ENCODE measurements at places on chromosomes 1 and 21.

DNA sequence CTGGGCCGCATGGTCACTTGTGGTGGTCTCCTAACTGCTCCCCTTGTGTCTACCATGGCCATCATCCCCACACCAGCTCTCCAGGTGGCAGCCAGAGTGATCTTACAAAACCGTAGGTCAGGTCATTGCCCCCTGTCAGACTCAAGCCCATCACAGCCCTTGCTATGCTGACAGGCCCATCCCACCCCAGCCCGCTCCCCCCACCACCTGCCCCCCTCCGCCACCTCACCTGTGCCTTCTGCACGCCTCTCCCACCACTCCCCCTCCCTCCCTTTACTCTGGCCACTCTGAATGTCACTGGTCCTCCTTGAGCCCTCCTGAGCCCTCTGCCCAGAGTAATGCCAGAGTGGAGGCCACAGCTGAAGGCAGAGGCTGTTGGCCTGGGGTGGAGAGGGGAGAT, 28.5 kb downstream of the TEX35 start:
- no peak for DNase-seq

DNA sequence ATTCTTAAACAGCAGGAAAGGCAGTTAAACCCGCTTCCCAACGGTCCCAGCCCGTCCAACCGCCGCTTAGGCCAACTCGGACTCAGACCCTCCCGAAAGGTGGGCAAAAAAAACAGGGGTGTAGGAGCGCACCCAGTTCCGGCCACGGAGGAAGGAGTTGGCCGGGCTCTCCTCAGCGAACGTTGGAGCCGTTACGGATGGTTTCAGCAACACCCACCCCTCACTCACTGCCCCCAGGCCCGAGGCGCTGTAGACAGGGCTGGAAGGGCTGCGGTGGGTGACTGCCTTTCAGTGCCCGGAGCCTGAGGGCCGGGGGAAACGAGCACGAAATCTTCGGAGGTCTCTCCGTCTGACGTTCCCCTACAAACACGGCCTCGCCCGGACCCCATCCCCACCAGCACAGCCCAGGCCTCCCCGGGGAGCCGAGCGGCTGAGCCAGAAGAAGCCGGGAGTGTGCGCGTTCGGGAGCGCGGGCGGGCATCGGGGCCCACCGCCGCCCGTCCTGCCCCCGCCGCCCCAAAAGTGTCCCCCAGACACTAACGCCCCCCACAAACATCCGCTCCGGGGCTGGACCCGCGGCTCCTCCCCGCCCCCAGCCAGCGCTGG, 1.3 kb downstream of the KDM5B start:
- DNase-seq: no peak

DNA sequence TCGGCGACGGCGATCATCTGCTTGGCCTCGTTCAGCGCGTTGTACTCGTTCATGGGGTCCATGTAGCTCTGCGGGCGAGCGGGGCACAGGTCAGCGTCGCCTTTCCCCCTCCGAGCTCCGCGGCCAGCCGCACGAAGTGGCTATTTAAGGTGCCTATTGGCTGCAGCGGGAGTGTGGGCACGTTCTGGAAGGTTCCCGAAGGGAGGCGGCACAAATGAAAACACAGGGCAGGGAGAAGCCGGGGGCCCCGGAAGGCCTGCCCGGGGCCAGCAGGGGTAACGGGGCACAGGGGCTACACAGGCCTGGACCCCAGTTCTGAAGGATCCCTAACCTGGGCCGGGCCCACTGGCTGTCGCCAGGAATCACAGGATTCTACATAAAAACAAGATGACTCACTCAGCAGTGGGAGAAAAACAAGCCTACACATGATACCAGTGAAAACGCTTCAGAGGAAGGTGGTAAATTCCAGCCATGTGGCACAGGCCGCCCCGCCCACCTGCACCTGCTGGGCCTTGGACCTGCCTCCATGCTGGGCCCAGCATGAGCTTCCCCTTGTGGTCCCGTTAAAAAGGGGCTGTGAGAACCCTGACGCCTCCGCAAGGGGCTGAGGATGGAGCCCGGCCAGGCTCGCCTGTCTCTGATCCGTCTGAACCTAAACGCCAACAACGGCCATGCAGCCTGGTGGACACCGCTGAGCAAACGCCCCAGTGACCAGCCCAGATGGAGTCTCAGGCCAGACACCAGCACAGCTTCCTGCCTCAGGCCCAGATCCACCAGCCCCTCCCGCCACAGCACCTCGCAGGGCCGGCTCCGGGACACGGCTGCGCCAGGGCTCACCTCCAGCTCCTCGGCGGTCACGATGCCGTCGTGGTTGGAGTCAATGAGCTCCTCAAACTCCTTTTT, 3.9 kb upstream of the TNFRSF4 start:
- no peak for DNase-seq

GRCh38 chr1:3906672-3907020, 6.6 kb upstream of the C1orf174 start:
- no peak for DNase-seq

GRCh38 chr1:180501865-180502360, 464 bp downstream of the ACBD6 start:
- DNase-seq: no peak

DNA sequence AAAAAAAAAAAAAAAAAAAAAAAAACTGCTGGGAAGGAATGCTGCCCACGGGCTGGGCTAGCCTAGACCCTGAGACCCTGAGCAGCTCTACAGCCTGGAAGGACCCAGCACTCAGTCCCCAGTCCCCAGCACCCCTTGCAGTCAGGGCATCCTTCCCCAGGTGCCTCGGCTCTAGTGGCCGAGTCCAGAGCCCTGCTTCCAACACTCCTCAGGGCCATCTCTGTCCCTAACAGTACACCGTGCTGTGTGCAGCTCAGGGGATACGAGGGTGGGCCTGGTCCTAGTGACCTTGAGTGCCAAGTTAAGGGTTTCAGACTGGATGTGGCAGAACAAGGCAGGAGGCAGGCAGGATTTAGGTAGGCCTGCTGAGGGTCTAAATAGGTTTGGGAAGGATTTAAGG, 50.2 kb upstream of the LRP8 start:
- no peak for DNase-seq

DNA sequence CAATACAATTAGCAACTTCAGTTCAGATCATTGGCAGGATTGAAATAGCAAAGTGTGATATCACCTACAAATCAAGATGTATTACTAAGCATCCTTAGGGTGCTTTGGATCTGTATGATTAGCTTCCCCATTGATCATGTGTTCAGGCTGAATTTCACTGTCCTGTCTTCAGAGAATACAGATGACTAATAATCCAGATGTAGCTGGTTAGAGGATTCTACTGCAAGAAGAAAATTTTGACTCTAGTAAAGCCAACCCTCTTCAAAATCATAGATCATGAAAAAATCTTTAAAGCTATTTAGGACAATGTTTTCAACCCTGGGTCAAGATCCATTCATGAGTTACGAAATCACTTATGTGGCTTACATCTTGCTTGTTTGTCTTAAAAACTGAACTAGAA, 184.4 kb downstream of the PTGER3 start:
- DNase-seq: no peak

All from stimulated activated CD8-positive, alpha-beta memory T cell treated with anti-CD3 and anti-CD28 coated beads, Interleukin-15, amount 100 ng/mL, for 24 hours (primary cell).